Transverse colon (tissue), 4 donors: ENCODE measurements at places on chromosomes 7 and 10. TPM values are rescaled to one million over a fixed set of nuclear protein-coding genes. Genes with fewer than 3 reads are reported as not detected.
A peak's percentile ranks its signal among the peaks of the same experiment; 100 is the strongest.

- peak; percentile 27 for DNase-seq
- peak overlapping the region; percentile 89 for H3K27ac ChIP-seq
- H3K36me3 ChIP-seq = no peaks in the 10 kb centered on the region
- peak overlapping the region; percentile 60 for H3K4me3 ChIP-seq
- H3K27me3 ChIP-seq = peaks cover 54% of the 10 kb centered on the region
Measured at GRCh38 chr10:22252224-22252800, 34.5 kb upstream of the EBLN1 start.

- H3K4me3 ChIP-seq = no peak overlapping the region
- peak; percentile 20 for DNase-seq
- H3K36me3 ChIP-seq = no peaks in the 10 kb centered on the region
- H3K27me3 ChIP-seq = no peaks in the 10 kb centered on the region
- no peak overlapping the region for H3K27ac ChIP-seq
- no peaks in the 10 kb centered on the region for H3K4me1 ChIP-seq
Measured at GRCh38 chr7:132075515-132075914, 500.8 kb downstream of the PLXNA4 start.

- DNase-seq = no peak
- no peaks in the 10 kb centered on the region for H3K4me1 ChIP-seq
- no peak overlapping the region for H3K27ac ChIP-seq
- no peak overlapping the region for H3K4me3 ChIP-seq
- peaks cover 20% of the 10 kb centered on the region for H3K27me3 ChIP-seq
Measured at GRCh38 chr10:8104005-8104404, 49.5 kb downstream of the GATA3 start.

GRCh38 chr7:158740657-158741293, 36.2 kb upstream of the NCAPG2 start:
- DNase-seq = no peak
- peak overlapping the region; percentile 48 for H3K27ac ChIP-seq
- H3K36me3 ChIP-seq = peaks cover 48% of the 10 kb centered on the region
- no peak overlapping the region for H3K4me3 ChIP-seq
- H3K4me1 ChIP-seq = no peaks in the 10 kb centered on the region

DNA sequence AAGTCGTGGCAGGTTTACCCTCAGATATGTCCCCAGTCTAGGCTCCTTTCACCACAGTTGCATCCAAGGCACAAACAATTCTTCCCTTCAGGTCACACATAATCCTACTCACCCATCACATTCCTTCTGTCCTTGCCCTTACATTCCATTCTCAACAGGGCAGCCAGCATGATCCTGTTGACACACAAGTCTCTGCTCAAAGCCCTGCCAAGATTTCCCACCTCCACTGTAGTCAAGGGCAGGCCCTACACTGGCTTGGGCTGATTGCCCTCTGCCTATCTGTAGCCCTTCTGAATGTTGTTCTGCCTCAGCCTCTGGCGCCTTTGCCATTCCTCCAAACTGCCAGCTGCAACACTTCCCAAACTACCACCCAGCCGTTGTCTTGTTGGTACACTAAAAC, 187.9 kb upstream of the AKR1E2 start:
- H3K27me3 ChIP-seq = no peaks in the 10 kb centered on the region
- H3K36me3 ChIP-seq = no peaks in the 10 kb centered on the region
- H3K4me3 ChIP-seq = no peak overlapping the region
- DNase-seq = no peak
- no peak overlapping the region for H3K27ac ChIP-seq

The C10orf90 gene
- total RNA-seq = not detected
